Ureter (tissue), 1 donor: ENCODE measurements at places on chromosomes 1 and 21. TPM values are rescaled to one million over a fixed set of nuclear protein-coding genes. Genes with fewer than 3 reads are reported as not detected.

GRCh38 chr1:110152133-110152785 lies 2.0 kb downstream of the SLC6A17 start:
- no peak for DNase-seq

DNA sequence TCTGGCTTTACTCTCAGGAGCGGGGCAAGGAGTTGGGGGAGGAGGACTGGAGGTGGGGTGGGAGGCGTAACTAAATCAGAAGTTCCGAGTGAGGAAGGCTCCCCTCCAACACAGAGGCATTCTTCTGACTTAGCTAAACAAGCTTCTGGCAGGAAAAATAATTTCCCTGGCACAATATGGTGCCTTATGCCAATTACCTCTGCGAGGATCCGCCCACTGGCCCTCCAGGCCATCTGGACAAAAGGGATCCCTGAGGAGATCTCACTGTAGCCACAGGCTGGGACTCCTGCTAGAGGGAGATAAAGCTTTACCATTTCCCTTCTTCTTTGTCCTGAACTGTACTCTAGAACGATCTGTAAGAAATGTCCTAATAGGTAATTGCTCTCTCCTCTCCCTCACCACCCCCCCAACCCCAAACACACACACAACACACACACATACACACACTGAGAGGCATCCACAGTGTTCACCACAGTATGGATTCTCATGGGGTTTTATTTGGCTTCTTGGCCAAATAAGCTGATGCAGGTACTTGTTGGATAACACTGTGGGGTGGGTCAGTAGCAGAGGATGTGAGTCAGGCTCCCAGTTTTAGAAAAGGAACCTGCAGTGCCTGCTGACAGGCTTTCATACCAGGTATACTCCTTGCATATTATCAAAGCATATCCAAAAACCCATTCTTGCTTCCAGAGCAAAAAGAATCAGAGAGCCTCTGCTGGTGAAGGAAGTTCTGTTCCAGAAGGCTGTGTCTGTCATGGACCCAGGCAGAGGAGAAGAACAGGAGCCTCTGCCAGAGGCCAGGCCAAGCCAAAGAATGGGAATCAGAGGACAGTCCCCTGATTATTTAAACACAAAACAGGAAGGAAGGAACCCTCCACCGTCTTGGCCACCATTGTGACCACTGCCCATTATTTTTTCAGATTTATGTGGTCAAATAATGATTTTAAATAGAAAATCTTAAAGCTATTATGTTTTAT lies 169.1 kb downstream of the C1orf21 start:
- no peak for DNase-seq

DNA sequence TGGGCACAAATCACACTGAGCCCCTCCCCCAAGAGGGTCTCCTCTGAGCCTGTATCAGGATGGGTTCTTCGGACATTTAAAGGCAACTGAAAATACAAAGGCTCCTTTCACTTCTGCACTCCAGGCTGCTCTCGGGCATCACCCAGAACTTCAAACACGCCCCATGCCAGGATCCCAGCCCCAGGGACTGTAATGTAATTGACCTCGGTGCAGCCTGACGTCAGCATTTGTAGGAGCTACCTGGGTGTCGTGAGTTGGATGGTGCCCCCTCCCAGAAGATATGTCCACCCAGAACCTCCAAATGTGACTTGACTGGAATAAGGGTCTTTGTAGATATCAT lies 95.2 kb downstream of the PSMG1 start:
- DNase-seq: no peak

DNA sequence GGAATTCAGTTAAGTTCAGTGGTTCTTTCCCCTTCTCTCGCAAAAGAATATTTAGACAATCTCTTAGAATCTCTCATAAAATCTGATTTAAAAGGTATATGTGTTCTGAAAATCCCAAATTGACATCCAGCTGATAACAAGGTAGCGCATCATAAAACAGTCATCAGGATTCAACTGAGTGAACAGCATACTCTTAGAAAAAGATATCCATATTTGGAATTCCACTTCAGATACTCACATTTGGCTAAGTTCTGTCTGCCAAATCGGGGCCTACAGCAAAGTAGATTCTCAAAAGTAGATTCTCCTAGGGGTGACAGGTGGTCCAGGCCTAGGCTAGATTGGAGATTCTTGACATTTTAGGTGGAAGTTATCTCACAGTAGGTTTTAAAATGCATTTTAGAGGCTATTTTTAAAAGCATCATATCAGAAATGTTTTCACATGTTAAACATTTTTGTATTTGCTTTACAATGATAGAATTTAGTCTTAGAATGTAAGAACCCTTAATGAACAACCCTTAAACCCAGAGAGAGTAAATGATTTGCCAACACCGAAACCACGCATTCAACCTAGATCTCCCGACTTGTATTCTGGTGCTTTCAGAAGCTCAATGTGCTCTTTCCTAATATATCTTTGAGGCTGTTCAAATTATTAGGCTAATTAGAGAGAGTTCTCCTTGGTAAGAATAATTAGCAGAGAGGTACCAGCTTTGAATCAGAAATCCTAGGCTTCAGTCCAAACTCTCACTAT lies 318.9 kb downstream of the LMO4 start:
- no peak for DNase-seq

- no peak for DNase-seq
These were observed 9.8 kb upstream of the OLFML2B start for GRCh38 chr1:162033428-162033827.

GRCh38 chr1:48223366-48224240 lies 1.1 kb downstream of the SLC5A9 start:
- DNase-seq: no peak

DNA sequence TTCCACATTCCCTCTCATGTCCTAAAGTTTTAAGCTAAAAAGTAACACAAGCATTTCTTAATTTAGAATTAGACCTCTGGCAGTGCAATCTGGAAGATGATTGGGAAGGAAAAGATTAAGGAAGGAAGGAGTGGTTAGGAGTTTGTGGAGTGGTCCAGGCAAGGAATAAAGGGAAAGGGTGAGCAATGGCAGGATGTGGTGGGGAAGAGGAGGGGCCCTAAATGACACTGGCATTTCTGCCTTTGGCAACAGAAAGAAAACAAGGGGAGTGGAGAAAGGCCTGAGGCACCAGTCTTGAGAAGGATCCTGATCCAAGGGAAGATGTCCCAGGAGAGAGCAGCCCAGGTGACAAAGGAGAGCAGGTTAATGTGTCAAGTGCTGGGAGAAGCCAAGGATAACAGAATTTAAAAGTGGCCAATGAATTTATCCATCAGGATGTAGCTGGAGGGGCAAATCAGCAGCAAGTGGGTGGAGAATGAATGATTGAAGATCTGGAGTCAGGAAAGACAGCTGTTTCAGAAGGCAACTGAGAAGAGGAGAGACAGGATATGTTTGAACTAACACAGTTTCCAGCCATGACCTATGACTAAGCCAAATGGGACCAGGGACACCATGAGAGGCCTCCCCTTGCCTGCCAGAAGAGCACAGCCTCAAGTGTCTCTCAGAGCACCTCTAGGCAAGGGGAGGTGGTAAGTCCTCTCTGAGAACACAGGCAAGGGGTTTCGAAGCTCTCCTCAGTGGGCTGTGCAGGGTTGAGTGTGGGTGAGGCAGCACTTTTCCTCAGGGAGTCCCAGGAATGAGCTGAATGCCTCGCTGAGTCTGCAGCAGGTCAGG lies 20.9 kb upstream of the LY9 start:
- DNase-seq: no peak

DNA sequence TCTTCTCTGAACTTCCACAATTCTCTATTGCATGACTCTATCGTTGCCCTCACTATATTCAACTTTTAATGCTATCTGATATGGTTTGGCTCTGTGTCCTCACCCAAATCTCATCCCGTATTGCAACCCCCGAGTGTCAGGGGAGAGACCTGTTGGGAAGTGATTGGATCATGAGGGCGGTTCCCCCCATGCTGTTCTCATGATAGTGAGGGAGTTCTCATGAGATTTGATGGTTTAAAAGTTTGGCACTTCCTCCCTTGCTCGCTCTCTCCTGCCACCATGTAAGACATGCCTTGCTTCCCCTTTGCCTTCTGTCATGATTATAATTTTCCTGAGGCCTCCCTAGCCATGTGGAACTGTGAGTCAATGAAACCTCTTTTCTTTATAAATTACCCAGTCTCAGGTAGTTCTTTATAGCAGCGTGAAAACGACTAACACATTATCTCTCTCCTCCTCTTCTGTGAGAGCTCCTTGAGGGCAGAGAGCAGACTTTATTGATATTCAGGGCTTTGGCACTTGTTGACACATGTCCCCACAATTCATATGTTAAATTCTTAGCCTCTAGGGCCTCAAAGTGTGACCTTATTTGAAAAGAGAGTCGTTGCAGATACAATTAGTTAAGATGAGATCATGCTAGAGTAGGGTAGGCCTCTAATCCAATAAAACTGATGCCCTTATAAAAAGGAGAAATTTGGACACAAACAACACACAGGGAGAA lies 52.1 kb downstream of the ADCY10 start:
- DNase-seq: no peak

DNA sequence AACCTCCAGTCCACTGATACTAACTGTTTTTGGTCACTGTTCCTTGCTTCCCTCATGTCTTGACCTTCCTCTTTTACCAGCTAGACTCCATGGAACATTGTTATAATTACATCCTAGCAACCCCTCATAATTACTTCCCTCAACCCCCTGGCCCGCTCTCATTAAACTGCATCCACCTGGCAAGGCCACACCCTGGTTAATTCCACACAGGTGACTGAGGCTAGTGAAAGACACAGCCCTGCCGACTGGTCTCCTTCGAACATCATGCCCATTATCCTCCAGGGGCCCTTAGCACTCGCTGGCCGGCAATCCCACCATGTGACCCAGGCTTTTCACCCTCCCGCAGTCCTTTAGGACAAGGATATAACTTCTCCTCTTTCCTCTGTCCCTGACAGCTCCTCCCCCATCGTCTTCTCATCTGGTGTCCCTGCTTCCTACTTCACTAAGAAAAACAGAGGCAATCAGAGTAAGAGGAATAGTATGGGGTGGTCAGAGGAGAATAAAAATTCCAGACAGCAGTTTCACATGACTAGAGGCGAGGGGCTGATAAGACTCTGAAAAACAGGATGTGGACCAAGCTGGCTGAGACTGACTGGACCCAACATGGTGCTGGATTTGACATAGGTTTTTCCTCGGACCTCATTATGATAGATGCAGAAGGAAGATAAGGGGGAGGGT lies 8.8 kb upstream of the TENT5B start:
- DNase-seq: no peak

DNA sequence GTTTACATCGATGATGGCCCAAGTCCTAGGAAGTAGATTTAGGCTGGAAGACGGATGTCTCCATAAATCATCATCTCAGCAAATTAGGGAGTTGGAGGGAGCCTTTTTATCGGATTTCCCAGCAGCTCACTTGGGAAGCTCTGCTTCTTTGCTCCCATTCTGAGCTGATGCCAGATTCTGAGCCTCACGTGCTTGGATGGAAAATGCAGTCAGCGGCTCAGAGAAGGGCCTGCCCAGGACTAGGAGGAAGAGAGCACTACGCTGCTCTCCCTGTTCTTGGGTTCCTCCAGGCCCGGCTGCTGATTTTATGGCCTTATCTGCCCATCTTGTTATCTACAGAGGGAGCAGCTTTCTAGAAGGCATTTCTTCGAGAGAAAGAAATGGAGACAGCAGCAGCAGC lies 42.0 kb downstream of the UBIAD1 start:
- no peak for DNase-seq

- DNase-seq: no peak
These were observed 75.3 kb upstream of the RALGPS2 start for GRCh38 chr1:178649582-178650350.

- no peak for DNase-seq
These were observed 34.6 kb downstream of the TMEM51 start for GRCh38 chr1:15188130-15188524.

- DNase-seq: no peak
These were observed 12.6 kb downstream of the NPL start for GRCh38 chr1:182802006-182802803.

GRCh38 chr1:15154480-15155036 lies 1.0 kb downstream of the TMEM51 start:
- peak; percentile 66 for DNase-seq

DNA sequence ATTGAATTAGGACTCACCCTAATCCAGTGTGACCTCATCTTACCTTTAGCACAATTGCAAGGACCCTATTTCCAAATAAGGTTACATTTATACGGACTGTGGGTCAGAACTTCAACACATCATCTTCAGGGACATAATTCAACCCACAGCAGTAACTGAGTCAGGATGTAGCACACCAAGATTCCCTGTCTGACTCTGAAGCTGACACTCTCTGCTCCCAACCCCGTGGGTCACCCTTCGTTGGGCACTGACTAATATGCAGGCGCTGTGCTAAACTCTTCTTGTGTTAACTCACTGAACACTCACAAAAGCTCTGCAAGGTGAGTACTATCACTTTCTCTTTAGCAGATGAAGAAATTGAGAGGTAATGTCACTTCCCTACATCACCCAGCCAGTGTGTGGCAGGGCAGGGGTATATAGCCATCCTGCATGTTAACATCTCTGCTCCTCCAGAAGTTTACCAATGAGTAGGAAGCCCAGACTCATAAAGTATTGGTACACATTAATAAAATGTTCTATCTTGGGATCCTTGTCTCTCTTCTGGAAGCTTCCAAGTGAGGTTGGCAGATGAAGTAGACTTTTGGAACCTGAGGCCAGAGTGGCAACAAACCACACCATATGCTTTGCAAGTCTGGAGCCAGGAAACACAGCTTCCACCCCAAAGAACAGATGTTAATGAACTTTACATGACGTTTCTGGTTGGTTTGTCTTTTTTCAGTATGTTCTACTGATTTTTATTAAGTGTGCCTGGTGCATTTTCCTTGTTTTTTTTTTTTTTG lies 139.2 kb upstream of the KLHDC7A start:
- DNase-seq: no peak

DNA sequence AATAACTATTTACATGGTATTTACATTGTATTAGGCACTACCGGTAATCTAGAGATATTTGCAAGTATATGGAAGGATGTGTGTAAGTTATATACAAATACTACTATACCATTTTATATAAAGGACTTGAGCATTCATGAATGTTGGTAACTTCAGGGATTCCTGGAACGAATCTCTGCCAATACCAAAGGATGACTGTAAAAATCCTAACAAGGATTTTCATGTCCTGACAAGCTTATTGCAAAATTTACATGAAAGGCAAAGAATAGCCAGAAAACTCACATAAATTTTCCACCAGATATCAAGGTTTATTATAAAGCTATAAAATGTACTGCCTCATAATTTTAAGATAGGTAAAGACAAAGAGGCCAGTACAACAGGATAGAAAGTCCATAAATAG lies 325.2 kb upstream of the NRIP1 start:
- no peak for DNase-seq

GRCh38 chr1:152981146-152981871 lies 2.6 kb upstream of the SPRR1A start:
- no peak for DNase-seq

Gene DMBX1
- total RNA-seq: not detected

Gene FCRL4
- not detected for total RNA-seq

Gene FCRL5
- total RNA-seq: 3.8 TPM

Gene CDC42BPA
- total RNA-seq: 51.5 TPM

Gene ARHGAP30
- total RNA-seq: 12.1 TPM

Gene LAMC1
- total RNA-seq: 111 TPM

Gene CCDC27
- total RNA-seq: not detected
